Osteoblast (primary cell): ENCODE measurements at places on chromosomes 12 and 14. TPM values are rescaled to one million over a fixed set of nuclear protein-coding genes. Genes with fewer than 3 reads are reported as not detected.

GEMIN2 gene
- 15.3 and 24.2 TPM in 2 replicates for total RNA-seq

TAS2R9 gene
- not detected in 2 replicates for total RNA-seq

CCDC38 gene
- under 0.01 TPM in 2 replicates for total RNA-seq

NUDT14 gene
- 13.6 and 15.9 TPM in 2 replicates for total RNA-seq

CALCOCO1 gene
- 167 and 174 TPM in 2 replicates for total RNA-seq

FAM216A gene
- 7.2 and 8.3 TPM in 2 replicates for total RNA-seq

ACVRL1 gene
- 9.8 and 11.5 TPM in 2 replicates for total RNA-seq

RASAL1 gene
- total RNA-seq: not detected in 2 replicates

PMEL gene
- 0.59 and 0.72 TPM in 2 replicates for total RNA-seq

GPRC5D gene
- not detected in 2 replicates for total RNA-seq

PAX9 gene
- total RNA-seq: under 0.01 TPM in 1 of 2 replicates, not detected in the other

LRTM2 gene
- total RNA-seq: not detected in 2 replicates

MYO1H gene
- total RNA-seq: 1.5 TPM in 1 of 2 replicates, not detected in the other

NOXRED1 gene
- total RNA-seq: 0.29 and 0.36 TPM in 2 replicates

GRCh38 chr14:101075025-101075800, 171.7 kb upstream of the RTL1 start:
- no peak for DNase-seq

DNA sequence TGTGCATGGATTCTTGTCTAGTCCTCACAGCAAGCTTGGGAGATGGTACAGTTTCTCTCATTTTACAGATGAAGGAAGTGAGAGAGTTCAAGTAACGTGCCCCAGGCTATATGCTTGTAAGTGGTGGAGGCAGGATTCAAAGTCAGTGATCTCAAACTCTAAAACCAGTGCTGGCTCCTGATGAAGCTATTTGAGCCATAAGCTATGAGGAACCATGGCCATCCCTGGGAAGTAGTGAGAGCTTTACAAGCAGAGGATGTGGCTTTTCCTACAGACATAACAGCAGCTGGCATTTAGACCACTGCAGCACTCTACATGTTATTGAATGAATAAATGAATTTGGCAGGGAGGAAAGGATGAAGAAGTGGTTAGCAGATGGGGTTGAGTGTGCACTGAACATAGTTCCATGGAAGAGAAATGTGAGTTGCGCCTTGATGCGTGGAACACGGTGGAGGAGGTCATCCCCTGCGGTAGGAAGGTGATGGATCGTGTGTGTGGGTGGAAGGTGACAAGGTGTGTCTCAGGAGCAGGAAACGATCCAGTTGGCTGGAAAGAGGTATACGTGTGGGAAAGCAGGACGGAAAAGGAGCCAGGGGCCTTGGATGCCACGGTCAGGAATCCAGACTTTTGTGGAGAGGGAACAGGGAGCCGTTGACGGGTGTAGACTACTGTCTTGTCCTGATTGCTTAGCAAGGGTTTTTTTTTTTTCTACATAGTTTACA, 65.2 kb downstream of the RFX4 start:
- DNase-seq: peak; percentile 22

GRCh38 chr14:60508707-60509437, at the start of gene SIX6:
SIX6 (plus strand) TSS chr14:60509146; CDS start chr14:60509399, 253 bp downstream.
- DNase-seq: peak; percentile 88

GRCh38 chr14:34461334-34462131, 507 bp downstream of the SPTSSA start:
- peak; percentile 75 for DNase-seq

DNA sequence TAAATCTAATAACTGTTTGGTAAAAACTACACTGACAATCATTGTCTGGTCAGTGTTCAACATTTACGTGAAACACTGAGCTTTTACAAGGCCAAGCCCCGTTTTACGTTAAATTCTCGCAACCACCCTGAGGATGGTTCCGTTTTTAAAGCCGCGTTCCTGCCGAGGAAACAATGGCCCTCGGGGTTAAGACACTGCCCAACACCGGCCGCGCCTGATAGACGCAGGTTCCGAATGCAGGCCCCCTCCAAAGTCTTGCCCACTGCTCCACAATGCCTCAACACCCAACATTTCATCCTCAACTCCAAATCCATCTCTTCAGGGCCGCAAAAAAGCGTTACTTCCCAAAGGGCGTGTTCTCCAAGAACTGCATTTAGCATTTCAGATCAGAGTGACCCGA, 953 bp upstream of the SNRPF start:
- DNase-seq: no peak

DNA sequence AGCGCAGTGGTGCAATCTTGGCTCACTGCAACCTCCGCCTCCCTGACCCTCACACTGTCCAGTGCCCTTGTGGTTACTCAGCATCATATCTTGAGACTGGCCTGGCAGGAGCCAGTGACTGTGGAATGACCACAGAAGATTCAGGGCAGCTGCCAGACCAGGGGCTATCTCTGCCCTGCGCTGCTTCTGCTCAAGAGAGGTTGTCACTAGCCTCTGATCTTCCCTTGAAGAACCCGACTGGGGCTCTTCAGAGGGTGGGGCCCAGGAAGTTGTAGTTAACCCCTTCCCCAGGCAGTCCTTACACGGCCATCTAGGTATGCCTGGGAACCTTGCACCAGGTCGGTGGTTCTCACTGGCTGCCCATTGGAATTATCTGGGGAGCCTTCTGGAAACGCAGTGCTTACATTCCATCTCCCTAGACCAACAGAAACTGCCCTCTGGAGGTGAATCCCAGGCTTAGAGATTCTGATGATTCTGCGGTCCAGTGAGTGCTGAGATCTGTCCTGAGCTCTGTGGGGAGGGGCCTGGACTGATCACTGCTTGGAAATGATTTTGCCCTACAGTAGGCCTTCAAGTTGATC, 41.4 kb downstream of the PLEKHG3 start:
- DNase-seq: peak; percentile 95

DNA sequence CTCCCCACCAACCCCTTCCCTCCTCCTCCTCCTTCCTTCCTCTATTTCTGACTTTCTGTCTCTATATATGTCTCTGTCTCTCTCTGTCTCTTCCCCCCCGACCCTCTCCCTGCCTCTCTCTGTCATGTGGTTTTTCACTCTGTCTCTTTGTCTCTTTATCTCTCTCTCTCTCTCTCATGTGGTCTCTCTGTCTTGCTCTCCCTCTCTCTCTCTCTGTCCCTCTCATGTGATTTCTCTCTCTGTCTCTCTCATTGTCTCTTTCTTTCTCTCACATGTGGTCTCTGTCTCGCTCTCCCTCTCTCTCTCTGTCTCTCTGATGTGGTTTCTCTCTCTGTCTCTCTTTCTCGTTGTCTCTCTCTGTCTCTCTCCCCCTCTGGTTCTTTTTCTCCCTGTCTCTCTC, 59.3 kb downstream of the PHETA1 start:
- peak; percentile 13 for DNase-seq

DNA sequence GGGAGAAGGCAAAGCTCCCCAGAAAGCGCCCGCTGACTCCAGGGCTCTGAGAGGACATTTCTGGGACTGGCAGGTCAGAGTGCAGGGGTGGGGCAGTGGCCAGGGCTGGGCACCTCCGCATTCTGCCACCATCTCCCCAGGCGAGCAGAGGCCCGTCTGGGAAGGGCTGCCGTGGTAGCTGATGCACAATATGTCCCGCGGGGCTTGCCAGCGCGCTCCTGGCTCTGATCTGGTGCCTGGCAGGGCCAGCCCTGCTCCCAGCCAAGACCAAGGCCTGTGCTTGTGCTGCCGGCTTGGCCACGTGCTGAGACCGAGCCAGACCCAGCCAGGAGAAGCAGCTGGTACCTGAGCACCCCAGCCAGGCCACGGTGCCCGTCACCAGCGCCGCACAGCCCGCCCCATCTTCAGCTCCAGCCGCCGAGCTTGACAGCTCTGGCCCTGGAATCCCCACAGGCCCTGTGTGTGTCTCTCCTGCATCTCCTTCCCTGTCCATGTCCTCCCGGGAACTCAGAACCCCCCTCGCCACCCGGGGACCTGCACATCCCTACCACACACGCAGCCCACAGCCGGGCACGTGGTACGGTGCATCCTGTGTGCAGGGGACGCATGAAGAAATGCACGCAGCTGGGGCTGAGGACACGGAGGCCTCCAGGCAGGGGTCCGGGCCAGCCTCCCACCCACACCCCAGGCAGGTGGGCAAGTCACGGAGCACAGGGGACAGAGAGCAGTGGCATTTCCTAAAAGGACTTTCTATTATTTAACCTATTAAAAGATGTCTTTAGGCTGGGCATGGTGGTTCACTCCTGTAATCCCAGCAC, 68.6 kb upstream of the C14orf180 start:
- DNase-seq: peak; percentile 68

DNA sequence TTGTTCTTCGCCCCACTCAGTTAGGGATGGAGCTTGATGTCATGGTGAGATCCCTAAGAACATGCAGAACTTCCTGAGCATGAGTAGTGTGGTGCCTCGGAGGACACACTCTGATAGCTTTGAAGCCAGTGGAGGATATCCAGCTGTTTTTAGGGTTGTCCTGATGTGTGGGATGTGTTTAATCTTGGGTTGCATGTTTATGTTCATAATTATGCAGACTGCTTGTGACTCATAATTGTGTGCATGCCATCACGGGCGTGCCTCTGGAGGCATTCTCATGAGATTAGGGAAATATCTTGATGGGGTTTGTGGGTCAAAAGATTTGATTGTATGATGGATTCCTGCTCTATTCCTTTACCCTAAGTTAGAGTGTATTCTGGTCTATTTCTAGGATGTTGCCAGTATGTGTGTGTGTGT, 267.4 kb upstream of the PELI2 start:
- DNase-seq: peak; percentile 81

- DNase-seq: peak; percentile 88
These were observed 8.4 kb downstream of the ADCY6 start for GRCh38 chr12:48780381-48781025.

- no peak for DNase-seq
These were observed 381.0 kb downstream of the DPF3 start for GRCh38 chr14:72512925-72513324.

- no peak for DNase-seq
These were observed 813.1 kb upstream of the NOVA1 start for GRCh38 chr14:27410981-27411380.

GRCh38 chr14:52283099-52283498, 15.6 kb downstream of the PTGDR start:
- no peak for DNase-seq

DNA sequence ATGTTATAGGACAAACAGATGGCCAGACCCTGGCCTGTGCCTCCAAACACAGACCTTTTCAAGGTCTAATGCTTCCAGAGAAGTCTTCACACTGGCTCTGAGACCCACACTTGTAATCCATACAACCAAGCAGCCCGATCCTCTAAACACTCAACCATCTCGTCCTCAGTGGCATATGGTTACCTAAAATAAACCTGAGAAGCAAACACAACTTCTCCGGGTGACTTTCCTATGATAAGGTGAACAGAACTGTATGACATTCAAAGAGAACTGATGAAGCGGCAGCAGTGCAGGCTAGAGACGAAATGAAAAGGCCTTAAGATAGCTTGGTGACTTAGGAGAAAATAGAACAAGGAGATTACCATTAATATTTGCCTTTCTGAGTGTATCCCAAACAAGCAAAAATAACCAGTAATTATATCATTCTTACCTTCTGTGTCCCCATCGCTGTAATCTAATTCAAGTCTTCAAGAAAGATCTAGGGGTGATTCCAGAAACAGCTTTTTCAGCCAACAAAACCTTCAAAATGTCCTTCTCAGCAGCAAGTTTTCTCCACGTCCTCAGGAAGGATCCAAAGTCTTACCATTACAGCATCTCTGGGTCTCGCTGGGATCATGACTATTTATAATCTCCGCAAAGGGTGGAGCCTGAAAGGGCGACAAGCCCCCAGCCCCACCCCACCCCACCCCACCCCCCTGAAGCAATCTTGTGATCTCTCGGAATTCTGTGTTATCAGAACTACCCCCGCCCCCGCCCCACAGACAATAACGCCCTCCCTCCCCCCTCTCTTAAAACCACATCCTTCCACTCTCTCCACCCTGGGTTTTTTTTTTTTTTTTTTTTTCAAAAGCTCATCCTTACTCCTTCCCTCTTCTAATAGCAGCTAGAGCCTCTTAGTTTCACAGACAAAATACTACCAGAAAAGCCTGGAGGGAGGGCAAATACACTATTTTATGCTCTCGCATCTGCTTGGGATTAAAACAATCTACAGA, at the start of gene SLC2A3:
TSS of gene SLC2A3 (minus strand) at position 598 of the 992 bp plus-strand sequence. CDS start at position 445, 153 bp downstream.
- peak; percentile 92 for DNase-seq

DNA sequence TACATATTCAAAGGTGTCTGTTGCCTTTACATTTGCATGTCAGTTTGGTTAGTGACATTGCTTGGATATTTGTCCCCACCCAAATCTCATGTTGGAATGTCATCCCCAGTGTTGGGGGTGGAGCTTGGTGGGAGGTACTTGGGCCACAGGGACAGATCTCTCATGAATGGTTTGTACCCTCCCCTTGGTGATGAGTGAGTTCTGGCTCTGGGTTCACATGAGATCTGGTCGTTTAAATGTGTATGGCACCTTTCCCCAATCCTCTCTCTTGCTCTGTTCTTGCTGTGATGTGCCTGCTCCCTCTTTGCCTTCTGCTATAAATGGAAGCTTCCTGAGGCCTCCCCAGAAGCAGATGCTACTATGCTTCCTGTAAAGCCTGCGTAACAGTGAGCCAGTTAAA, 207.9 kb upstream of the DIO3 start:
- DNase-seq: no peak

- no peak for DNase-seq
These were observed 278.7 kb upstream of the PRICKLE1 start for GRCh38 chr12:42868291-42868690.

DNA sequence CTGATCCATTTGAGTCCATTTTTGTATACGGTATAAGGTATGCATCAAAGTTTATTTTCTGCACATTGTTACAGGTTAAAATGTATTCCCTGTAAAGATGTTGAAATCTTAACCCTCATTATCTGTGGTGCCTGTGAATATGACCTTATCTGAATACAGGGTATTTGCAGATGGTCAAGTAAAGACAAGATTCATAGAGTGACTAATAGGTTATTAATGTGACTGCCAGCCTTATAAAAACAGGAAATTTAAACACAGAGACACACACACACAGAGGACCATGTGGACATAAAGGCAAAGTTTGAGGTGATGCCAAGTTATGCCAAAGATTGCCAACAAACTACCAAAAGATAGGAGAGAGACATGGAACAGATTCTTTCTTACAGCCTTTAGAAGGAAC, 347.2 kb upstream of the DCN start:
- no peak for DNase-seq

DNA sequence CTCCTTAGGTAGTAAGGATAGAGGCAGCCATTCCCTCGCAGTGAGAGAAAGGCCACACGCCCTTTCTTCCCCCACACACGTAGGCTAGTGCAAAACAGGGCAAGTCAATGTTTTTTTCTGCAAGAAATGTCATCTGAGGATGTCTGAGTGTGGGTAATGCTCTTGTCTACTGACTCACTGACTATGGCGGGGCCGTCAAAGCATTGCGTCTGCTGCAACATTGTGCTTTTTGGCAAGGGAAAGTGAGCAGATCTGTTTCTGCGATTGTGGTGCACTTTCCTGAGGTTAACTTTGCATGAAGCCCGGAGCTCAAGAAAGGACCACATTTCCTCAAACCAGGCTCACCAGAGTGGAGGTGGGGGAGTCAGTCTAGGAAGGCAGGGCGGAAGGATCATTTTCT, 181.6 kb upstream of the GZMB start:
- DNase-seq: no peak

- no peak for DNase-seq
These were observed 130.6 kb downstream of the PRKCH start for GRCh38 chr14:61451891-61452400.

DNA sequence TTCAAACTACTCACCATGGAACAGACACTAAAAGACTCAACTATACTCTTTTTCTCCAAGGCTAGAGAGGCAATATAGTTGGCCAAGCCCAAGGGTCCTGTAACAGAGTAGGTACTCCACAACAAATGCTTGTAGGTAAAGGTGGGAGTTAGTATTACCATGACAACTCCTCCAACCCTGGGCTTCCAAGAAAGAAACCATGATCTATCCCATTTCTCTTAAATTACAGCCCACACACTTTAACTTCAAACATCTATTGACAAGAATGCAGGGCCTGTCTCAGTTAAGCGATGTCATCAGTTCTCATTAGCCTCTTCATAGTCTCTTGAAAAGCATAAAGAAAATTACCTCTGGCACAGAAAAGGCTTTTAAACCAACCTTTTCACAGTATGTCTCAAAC, 25.0 kb downstream of the ERH start:
- DNase-seq: no peak
